ENCODE measurements at places on chromosomes 13 and 19.

DNA sequence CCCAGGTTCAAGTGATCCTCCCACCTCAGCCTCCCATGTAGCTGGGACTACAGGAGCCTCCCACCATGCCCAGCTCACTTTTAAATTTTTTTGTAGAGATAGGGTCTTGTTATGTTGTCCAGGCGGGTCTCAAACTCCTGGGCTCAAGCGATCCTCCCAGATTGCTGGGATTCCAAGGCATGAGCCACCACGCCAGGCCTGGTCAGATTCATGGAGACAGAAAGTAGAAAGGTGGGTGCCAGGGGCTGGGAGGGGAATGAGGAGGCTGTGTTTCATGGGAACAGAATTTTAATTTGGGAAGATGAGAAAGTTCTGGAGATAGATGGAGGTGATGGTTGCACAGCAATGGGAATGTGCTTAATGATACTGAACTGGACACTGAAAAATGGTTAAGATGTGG, 22.3 kb downstream of the ARHGEF18 start:
- DNase-seq, result no peak

DNA sequence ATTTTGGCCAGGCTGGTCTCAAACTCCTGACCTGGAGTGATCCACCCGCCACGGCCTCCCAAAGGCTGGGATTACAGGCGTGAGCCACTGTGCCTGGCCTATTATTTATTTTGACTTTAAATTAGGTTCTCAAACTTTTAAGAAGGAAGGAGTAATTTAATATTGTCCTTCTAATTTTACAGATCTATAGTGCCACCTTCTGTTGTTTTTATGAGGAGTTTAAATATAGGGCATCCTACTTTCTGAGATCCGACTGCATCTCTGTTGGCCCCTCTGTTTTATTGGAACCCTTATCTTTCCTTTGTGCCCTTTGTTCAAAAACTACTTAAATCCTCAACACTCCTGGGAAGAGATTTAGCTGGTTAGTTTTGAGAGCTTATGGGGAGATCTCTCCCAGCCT, 25.4 kb upstream of the ZMYM5 start:
- DNase-seq, result no peak

- DNase-seq, result no peak
Measured at GRCh38 chr13:67726979-67727378, 496.8 kb upstream of the PCDH9 start.

- DNase-seq, result peak; percentile 9
Measured at GRCh38 chr19:3977242-3978143, 6.6 kb upstream of the DAPK3 start.

DNA sequence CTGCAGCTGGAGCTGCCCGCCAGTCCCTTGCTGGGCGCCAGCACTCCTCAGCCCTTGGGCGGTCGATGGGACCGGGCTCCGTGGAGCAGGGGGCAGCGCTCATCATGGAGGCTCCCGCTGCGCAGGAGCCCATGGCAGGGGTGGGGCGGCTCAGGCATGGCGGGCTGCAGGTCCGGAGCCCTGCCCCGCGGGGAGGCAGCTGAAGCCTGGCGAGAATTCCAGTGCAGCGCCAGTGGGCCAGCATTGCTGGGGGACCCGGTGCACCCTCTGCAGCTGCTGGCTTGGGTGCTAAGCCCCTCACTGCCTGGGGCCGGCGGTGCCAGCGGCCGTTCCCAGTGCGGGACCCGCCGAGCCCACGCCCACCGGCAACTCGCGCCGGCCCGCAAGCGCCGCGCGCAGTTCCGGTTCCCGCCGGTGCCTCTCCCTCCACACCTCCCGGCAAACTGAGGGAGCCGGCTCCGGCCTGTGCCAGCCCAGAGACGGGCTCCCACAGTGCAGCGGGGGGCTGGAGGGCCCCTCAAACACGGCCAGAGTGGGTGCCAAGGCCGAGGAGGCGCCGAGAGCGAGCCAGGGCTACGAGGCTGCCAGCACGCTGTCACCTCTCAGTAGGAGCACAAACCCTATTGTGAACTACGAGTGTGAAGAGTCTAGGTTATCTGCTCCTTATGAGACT, 687.1 kb downstream of the PCDH17 start:
- no peak for DNase-seq

- DNase-seq, result no peak
Measured at GRCh38 chr19:34310494-34310981, 54.5 kb upstream of the GPI start.

DNA sequence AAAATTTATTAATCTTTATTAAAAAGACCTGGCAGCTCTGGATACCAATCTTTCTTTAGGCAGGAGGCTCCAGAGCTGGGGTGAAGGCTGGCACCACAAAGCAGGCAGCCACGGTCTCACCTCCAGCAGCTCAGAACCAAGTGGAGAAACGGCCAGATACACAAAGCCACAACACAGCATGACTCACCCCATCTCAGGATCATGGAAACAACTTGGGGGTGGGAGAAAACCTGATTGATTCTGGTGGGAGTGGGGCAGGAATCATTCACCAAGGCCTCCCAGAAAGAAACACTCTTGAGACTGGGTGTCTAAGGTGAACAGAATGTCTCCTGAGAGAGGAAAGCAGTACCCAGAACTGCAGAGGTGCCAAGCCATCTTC, 64.2 kb downstream of the CRYL1 start:
- DNase-seq, result peak; percentile 35

DNA sequence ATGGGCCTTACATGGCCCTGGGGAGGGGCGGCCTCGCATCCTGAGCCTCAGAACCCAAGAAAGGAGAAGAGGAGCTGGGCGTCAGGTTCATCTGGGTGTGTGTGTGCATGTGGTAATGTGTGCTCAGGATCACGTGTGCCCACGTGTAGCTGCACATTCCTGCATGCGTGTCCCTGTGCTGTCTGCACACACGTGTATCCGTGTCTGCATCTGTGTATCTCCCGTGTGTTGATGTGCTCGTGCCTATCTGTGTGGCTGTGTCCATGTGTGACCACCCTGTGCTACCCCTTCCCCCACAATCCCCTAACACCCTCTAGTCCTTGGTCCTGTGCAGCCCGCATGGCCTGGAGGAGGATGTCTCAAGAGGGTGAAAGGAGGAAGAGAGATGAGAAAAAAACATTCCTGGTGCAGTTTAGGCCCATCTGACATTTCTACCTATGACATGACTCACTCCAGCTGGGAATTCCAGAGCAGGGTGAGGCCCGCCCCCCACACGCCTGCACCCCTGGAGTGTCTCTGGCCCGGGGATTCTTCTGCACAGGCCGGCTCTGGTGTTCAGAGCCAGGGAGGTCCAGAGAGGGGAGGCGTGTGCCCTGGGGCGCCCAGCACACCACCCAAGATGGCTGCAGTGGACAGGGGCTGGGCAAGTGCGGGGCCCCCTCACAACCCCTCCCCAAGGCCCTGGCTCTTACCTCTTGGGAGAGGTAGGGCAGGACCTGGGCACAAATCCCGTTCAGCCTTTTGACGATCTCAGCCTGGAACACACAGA, 7.1 kb downstream of the TLE5 start:
- DNase-seq, result no peak

GRCh38 chr13:40017662-40018262, 362.3 kb downstream of the COG6 start:
- DNase-seq, result no peak

- no peak for DNase-seq
Measured at GRCh38 chr13:59776924-59777690, 386.6 kb downstream of the DIAPH3 start.

DNA sequence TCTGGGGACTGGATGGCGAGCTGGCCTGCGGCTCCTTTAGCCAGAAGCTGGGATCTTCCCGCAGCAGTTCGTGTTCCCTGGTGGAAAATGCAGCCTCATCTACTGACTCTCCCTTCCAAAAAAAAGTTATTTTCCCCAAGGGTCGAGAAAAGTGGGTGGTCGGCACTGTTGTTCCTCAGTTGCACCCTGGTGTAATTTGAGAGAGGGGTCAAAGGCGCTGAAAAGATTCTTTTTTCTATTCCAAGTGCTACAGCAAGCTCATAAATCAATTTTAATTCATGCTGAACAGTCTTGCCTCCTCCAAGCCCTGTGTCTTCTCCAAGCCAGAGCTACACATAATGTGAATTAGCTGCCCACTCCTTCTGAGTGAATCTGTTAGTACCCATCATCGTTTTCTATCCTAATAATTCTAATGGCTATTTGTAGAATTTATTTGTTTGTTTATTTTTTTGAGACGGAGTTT, 774 bp downstream of the SLC25A15 start:
- no peak for DNase-seq

- DNase-seq, result no peak
Measured at GRCh38 chr19:39248806-39249205, at the start of gene IFNL4. Gene IFNL4 (minus strand): TSS chr19:39248856.

GRCh38 chr19:31317093-31317492, 32.1 kb downstream of the TSHZ3 start:
- DNase-seq, result no peak

DNA sequence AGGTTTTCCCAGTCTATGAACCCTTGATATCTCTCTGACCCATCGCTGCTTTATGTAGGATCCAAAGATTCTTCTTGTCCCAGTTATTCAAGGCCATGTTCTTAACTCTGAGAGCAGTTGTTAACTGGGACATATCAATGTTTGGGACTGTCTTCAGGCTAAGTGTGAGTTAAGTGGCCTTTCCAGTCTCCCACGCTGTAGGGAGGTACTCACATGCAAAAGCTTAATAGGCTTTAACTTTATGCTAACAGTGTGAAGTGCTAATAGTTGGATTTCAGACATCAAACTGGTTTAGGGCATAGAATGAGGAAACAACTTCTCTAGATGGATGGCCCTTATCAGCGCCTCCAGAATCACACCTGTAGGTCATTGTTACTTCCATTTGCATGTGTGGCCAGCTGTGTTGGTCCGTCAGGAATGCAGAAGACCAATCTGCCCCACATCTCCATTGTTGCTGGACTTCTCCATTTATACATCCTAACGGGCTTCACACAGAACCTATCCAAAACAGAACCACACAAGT, 104.7 kb upstream of the MBNL2 start:
- no peak for DNase-seq

DNA sequence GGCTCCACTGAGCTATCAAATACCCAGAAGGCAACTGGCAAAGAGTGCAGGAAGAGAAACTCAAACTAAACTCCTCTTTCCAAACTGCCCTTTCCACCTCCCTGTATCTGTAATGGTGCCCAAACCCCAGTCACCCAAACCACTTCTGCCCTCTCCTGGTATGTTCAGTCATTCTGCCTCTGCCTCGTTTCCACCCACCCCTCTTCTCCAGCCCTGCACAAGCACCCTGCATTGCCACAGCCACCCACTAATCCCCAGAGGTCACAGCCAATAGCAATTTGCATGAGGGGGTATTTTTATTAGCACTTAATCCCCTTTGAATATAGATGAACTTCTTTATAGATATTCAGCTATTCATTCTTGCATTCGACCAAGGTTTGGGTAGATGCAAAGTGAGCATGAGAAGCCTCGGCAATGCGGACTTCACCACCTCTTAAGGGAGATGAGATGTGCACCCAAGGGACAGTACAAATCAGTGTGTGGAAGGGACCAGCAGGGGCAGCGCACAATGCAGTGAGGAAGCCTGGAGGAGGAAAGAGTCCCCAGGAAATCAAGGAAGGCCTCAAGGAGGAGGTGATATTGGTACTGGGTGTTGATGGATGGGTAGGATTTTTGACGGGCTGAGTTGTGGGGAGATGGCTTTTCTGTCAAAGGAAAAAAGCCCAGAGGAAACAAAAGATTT, 12.4 kb downstream of the TMEM272 start:
- DNase-seq, result peak; percentile 56

GRCh38 chr19:16088351-16089009, 12.2 kb downstream of the TPM4 start:
- DNase-seq, result no peak

Measured in activated naive CD4-positive, alpha-beta T cell treated with Interleukin-2 at 50 U/mL for 16 hours (primary cell).